ENCODE measurements at places on chromosomes 12 and 14.

DNA sequence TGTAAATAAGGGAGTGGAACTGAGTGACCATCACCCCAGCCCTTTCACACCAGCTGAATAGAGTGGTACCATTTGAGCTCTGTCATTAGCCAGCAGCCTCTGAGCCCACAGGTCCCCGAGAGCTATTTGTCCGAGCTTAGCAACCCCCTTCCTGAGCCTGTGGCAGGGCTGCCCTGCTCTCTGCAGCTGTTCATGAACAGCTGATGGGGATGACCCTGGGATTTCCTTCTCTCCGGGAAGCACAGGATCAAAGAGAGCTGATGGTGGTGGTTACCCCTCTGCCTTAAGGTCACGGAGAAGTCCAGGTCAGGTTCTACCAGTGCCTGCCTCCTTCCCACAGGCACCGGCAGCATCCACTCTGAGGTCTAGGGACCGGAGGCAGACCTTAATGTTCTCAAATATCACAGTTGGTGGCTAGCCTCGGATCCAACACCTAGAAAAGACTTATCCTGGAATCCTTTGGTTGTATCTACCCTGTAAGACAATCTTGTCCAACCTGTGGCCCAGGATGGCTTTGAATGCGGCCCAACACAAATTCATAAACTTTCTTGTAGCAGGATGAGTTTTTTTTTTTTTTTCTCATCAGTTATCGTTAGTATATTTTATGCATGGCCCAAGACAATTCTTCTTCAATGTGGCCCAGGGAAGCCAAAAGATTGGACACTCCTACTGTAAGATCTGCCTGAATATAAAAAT lies 81.1 kb downstream of the ESRRB start:
- DNase-seq: no peak

- no peak for DNase-seq
Observed at GRCh38 chr12:39435531-39435930, 7.4 kb downstream of the KIF21A start.

- no peak for DNase-seq
Observed at GRCh38 chr12:109555431-109556315, 17.6 kb downstream of the MMAB start.

- DNase-seq: no peak
Observed at GRCh38 chr12:62732861-62733427, 202.0 kb downstream of the PPM1H start.

- no peak for DNase-seq
Observed at GRCh38 chr12:70643939-70644338, 6.7 kb upstream of the PTPRB start.

DNA sequence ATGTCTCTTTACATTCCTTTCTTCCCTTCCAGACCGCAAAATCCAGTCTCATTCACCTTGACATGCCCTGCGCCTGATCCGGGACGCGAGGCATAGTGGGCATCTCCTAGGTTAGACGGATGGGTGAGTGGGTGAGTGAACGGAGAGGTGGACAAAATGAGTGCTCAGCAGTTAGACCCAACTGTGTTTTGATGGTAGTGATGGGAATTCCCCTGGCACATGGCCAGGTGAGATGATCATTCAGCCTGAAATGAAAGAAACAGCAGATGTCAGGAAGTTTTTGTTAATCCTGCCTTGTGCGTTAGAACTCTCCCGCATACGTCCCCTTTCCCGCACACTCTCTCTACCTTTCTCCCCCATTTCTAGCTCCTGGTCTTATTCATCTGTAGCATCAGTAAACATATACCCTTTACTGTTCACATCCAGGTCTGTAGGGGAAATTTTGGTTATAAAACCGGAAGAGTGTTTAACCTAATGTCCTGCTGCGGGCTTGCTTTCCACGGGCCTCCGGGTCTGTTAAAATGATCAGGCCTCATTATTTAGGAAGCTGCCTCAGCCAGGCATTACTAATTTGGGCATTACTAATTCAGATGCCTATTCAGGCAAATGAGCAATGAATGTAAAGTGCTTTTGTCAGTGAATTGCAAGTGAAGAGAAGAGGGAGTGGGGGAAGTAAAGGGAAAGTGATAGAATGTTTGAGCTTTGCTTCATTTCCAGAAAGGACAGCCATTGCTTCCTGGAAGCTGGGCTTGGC lies 172.8 kb downstream of the ETV6 start:
- DNase-seq: no peak

DNA sequence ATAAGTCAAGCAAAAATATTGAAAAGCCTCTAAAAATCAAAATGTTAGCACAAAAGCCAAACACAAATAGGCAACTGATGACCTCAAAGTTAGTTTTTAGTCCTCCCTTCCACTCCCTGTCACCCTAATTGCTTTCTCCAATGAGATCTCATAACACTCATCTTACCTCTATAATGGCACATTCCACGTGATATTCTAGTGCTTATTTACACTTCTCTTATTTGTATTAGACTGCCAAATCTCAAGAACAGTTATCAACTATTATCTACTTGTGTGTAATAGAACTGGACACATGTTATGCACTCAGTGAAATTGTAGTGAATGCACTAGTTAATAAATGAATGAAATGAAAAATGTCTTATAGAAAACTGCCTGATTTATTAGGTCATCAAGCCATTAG lies 55.5 kb upstream of the AVPR1A start:
- DNase-seq: no peak

- no peak for DNase-seq
Observed at GRCh38 chr12:51922762-51923505, 15.6 kb downstream of the ACVRL1 start.

DNA sequence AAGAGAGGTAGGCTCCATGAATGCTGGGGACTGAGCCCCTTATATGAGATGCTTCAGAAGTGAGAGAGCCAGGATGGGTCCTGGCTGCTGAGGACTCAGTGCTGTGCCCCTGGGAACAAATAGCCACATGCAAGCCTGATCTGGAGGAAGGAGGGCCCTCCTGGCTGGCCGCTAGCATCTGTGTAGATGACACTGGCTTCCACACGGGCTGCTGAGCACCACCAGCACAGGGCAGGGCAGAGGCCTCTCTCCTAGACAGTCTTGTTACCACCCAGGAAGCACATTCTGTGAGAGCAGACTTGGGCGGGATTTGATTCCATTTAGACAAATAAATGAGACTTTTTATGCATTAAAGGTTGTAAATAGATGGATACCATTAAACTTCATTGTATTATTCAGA lies 48.0 kb downstream of the ZNF664 start:
- no peak for DNase-seq

DNA sequence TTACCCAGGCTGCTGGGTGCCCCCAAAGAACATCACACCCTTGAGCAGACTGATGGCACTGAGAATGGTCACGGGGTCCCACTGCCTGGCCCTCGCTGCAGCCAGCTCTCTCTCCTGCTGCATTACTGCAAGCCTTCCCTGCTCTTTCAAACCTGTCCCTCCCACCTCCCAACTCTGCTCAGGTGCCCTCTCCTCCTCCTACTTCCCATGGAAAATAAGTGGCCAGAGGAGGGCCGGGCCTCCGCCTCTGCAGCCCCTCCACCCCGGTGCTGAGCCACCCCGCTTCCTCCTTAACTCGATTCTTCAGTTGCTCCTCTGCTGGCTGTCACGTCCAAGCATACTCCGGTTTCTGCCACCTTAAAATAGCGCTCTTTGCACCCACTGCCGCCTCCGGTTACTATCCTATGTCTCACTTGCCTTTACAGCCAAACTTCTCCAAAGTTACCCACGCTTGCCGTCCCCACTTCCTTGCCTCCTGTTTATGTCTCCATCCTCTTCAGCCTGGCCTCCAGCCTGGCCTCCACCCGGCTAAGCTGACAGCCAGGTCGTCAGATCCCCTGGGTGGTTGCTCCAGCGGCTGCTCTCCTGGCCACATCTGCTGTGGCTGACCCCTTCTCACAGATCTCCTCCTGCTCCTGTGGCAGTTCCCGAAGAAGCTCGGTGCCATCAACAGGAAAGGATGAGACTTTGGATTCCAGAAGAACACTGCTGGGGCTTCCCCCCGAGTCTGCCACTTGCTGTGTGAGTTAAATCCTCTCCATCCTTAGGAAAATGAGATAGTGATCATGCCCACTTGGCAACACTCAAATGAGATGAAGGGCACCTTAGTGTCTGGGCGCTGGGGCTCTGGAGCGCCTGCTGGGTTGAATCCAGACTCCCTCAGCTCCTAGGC lies 7.7 kb downstream of the SMIM41 start:
- no peak for DNase-seq

Data from amygdala (tissue), 56 donors.